T1000 (cell line): ENCODE measurements at places on chromosomes 1 and 21.

- DNase-seq: no peak
Observed at GRCh38 chr1:231252336-231252735, 11.3 kb downstream of the GNPAT start.

- DNase-seq: no peak
Observed at GRCh38 chr21:46084709-46085108, 13.2 kb upstream of the COL6A2 start.

DNA sequence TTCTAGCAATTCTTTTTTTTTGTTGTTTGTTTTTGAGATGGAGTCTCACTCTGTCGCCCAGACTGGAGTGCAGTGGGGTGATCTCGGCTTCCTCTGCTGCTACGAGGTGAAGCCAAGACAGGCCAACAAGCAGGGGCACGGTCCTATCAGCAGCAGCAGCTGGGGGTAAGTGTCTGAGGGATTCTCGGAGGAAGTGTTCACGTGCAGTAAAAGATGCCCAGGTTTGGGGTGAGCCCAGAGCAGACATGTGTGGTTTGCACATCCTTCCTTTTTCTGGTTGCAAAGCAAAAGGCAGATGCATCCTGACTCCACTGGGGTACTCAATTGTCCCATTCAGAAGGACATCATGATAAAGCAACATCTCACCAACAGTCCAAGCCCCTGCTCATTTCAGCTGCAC, 27.7 kb downstream of the PIGP start:
- no peak for DNase-seq

DNA sequence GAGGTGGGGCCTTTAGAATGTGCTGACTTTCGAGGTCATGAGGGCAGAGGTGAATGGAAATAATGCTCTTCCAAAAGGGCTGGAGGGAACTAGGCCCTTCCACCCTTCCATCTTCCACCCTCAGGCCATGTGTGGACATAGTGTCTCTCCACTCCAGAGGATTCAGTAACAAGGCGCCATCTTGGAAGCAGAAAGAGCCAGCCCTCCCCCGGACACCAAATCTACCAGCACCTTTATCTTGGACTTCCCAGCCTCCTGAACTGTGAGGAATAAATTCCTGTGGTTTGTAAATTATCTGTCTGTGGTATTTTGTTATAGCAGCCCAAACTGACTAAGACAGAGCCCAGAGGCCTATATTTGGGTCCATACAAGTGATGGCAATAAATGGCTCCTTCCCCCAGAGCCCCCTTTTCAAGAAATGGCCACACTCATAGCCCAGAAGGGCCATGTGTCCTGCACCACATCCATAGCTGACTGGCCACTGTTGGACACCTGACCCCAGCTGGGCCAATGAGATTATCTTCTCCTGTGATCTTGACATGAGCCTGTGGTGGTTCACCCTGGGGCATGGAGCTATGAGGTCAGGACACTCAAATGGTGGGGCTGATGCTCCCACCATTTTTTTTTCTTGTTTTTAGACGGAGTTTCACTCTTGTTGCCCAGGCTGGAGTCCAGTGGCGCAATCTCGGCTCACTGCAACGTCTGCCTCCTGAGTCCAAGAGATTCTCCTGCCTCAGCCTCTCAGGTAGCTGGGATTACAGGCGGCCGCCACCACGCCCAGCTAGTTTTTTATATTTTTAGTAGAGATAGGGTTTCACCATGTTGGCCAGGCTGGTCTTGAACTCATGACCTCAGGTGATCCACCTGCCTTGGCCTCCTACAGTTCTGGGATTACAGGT, 114.9 kb downstream of the RRAGC start:
- DNase-seq: no peak

DNA sequence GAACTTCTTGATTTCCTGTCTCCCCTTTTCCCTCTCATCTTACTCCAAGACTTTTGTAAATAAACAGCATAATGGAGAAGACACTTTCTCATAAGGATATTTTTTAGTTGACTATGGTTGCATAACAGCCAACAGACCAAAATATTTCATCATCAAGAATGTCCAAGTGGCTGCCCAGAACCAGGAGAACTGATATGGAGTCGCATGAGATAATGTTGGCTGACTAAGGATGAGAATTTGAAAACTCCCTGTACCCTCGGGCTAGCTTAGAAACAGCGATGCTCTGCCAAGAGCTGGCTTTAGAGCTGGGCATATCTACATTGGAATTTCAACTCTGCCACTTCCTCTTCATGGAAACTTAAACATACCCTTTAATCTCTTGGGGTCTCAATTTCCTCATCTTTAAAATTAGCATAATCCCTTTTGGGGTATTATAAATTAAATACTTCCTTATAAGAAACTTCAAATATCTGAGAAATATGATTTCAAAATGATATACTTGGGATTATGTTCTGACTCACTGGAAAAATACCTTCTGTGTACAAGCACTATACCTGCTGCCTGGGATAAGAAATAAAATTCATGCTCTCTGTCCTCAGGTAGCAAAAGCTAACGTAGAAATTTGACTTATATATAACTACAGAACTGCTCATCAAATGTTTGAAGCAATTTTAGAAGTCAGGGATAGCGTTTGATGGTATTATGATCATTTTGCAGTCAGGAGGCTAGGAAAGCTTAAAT, 777.3 kb downstream of the LTN1 start:
- DNase-seq: peak; percentile 38

GRCh38 chr1:94851571-94851970, 31.4 kb downstream of the SLC44A3 start:
- no peak for DNase-seq

DNA sequence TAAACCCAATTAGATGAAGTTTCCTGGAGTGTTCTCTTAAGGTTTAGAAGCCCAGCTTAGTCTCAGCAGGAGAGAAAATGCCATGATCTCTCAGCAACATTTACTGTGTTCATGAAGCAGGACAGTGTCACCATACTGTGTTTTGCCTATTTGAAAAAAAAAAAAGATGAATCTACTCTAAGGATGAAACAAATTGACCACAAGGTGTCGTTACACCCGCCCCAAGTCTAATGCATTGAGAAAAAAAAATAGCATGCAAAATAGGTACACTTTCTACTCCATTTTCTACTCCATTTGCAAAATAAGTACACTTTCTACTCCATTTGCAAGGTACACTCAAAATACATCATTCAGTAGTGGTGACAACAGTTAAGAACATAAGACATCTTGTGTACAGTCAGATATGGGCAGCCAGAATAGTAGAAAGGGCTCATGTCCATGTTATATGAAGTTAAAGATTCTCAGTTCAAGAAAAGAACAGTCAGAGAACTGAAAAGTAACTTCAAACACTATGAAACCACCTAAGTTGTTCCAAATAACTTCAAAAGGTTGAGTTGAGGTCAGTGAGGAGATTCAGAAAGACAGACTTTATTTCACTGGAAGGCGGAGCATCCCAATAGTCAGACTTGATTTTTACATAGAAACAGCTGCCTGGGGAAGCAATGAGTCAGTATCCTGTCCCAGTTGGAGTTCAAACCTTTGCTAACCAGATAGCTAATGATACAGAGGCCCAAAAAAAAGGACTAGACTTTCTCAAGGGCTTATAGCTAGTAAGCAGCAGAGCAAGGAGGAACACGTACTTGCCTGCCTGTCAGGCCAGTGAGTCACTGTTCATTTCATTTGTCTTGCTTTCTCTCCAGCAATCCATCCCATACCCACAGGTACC, 13.3 kb downstream of the PLPPR5 start:
- peak; percentile 12 for DNase-seq

- DNase-seq: no peak
Observed at GRCh38 chr1:180630408-180631193, 1.2 kb upstream of the XPR1 start.
